ENCODE measurements at places on chromosomes 1 and 21. TPM values are rescaled to one million over a fixed set of nuclear protein-coding genes. Genes with fewer than 3 reads are reported as not detected.

Gene FOXO6
- 1.3 TPM for total RNA-seq

Gene OR2L3
- total RNA-seq = 1.9 TPM

Gene CRNN
- total RNA-seq = not detected

Gene CRP
- total RNA-seq = not detected

Gene LCE1F
- not detected for total RNA-seq

Gene SPRR2G
- total RNA-seq = not detected

Gene KIAA1614
- total RNA-seq = 8.2 TPM

Gene RPE65
- total RNA-seq = 0.09 TPM

Gene SLC44A5
- total RNA-seq = 31.6 TPM

Gene BSND
- total RNA-seq = 0.09 TPM

Gene RBM11
- total RNA-seq = 9.9 TPM

Gene TCHHL1
- total RNA-seq = not detected

Gene APOBEC4
- total RNA-seq = not detected

Gene FCRL4
- not detected for total RNA-seq

Gene KRTAP19-1
- not detected for total RNA-seq

Gene FBLIM1
- total RNA-seq = 8.9 TPM
